ENCODE measurements at places on chromosomes 3 and 15.

GRCh38 chr15:57398336-57398735 is 22.0 kb downstream of the CGNL1 start:
- DNase-seq = no peak

DNA sequence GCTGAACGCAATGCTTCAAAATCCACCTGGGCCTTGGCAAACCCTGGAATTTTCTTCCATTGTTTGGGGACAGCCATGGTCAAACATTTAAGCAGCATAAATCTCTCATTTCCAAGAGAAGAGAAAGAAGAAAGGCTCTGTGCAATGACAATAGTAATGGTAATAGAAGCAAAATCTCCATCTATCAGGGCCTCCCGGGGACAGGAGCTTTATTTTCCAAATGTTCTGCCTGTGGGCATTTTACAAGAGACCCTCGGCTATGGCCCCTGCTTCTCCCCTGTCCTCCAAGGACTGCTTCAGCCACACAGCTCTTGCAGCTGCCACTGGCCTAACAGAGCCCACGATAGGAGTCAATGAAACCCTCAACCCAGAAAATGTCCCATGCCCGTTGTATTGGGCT is 12.7 kb upstream of the FAM240A start:
- no peak for DNase-seq

DNA sequence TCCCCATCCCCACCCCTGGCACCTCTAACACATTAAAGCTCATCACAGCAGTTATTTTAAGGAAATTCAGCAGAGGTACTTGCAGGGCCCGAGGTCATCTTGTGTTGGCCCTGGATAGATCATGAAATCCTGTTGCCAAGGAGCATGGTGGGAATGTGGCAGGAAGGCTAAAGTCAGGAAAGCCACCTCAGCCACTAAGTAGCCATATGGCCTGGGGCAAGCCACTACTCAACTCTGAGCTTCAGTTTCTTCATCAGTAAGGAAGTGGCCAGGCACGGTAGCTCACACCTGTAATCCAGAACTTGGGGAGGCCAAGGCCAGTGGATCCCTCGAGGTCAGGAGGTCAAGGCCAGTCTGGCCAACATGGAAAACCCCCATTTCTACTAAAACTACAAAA is 55.9 kb downstream of the LIPC start:
- DNase-seq = no peak

- DNase-seq = peak; percentile 70
These were observed 33.3 kb downstream of the MAPK6 start for GRCh38 chr15:52052066-52052935.

DNA sequence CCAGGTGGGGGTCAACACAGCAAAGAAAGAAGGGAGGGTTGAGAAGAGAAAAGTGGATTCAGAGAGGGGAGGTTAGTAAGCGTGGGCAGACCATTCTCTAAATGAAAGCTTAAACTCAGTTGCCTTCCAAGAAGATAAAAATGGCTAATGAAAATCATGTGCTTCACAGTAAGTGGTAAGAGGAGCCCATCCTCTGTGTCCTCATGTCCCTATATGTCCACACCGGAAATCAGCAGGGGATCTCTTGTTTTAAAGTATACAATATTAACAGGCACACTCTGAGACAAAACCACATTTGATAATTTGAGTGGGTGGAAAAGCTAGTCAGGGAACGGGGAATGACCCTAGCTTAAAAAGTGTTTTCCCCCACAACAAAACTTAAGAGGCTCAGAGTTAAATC is 4.4 kb upstream of the FOXP1 start:
- DNase-seq = no peak

DNA sequence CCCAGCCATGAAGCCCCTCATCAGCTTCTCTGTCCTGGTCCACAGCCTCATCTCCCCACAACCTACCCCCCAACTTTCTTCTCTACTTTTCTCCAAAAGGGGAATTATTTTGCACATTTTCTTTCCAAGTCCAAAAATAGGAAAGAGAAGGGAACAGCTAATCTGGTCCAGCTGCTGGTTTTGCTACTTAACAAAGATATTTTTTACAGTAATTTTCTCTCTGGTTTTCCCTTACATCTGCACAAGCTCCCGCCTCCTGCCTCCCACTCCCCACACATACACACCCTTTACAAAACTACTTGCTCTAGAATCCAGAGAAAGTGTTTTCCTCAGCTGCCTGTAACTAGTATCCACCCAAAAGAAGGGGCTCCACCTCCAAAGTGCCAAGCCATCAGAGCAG is 177.2 kb downstream of the POLR2M start:
- no peak for DNase-seq

- DNase-seq = peak; percentile 95
These were observed 15.7 kb downstream of the KIF9 start for GRCh38 chr3:47266709-47267489.

DNA sequence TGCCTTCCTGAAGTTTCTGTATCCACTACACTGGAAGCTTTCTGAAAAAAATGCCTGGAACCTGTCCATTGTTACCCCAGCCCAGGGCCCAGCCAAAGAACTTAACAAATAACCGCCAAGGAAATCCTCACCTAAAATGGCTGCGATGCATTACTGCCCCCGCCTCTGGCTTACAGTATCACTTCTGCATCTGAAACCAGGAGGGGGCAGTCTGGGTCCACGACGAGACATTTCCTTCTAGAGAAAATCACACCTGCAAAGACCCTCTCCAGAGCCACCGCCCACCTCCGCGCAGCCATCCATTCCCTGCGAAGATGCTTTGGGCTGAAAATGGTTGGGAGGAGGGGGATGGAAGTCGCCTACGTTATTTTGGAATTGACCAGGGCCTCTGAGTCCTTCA is 22.4 kb upstream of the CELF6 start:
- peak; percentile 17 for DNase-seq

DNA sequence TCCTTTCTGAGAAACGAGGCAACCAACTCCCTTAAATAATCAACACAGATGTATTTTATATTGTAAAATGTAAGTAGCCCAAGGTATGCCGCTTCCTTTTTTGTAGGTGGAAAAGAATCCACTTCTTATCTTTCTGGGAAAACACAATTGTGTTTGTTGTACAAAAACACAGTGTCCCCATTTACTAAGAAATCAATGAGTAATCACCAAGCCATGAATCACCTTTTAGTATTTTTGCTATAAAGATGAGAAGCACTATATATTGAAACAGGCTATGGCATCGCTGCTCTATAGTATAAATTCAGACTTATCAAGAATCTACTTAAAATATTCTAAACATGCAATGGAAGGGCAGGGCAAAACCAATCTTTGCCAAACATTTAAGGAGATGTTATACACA is 104.0 kb downstream of the TNIK start:
- no peak for DNase-seq

DNA sequence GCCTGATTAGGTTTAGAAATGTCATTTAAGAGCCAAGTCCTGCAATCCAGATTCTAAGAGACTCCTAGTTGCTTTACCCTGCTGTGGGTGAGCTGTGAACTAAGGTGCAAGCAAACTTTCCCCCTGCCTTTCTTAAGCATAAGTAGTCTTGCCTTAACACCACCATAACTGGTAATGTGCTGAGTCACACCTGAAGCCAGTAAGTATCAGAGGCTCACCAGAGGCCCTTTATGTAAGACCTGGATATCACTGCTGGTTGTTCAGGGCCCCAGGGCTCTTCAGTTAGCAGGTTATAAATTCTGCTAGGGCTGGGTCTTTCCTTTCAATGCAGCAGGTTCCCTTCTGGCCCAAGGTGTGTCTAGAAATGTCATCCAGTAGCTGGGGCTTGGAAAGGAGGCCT is 509.9 kb downstream of the VGLL3 start:
- peak; percentile 27 for DNase-seq

- DNase-seq = no peak
These were observed 14.3 kb downstream of the TLE3 start for GRCh38 chr15:70083418-70083817.

GRCh38 chr15:52352086-52352485 is 56.5 kb upstream of the MYO5C start:
- no peak for DNase-seq

- no peak for DNase-seq
These were observed 735 bp upstream of the SLC25A26 start for GRCh38 chr3:66220066-66220465.

- no peak for DNase-seq
These were observed 25.0 kb upstream of the BFSP2 start for GRCh38 chr3:133374708-133375402.

- peak; percentile 34 for DNase-seq
These were observed 5.0 kb upstream of the IL17RE start for GRCh38 chr3:9897408-9898372.

- DNase-seq = peak; percentile 32
These were observed 82.2 kb upstream of the SLC25A26 start for GRCh38 chr3:66138336-66139313.

GRCh38 chr3:180678231-180678630 is 1.1 kb downstream of the CCDC39 start:
- no peak for DNase-seq

DNA sequence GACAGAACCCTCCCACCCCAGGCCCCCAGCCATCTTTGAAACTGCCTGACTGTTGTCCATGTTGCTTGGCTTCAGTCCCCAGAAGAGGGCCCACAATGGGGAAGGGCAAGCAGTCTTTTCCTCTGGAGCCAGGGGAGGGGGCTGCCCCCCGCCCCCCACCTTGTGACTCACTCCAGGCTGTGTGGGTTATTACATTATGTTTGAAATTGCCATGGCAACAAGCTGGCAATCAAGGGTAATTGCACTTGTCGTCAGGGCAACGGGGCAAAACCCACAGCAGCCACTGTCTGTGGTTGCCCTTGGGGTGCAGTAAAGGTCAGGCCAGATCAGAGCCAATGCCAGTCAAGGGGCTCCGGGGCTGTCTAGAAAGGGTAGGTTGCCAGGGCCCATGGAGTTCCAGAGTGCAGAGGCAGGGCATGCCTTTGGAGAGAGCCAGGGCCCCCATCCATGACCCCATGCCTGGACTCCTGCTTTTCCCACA is 3.1 kb upstream of the CAMKV start:
- peak; percentile 23 for DNase-seq

Measured in OCI-M1 (cell line).